ENCODE measurements at places on chromosomes 5 and 9.

GRCh38 chr5:410911-411517, 32.0 kb upstream of the EXOC3 start:
- no peak for DNase-seq

DNA sequence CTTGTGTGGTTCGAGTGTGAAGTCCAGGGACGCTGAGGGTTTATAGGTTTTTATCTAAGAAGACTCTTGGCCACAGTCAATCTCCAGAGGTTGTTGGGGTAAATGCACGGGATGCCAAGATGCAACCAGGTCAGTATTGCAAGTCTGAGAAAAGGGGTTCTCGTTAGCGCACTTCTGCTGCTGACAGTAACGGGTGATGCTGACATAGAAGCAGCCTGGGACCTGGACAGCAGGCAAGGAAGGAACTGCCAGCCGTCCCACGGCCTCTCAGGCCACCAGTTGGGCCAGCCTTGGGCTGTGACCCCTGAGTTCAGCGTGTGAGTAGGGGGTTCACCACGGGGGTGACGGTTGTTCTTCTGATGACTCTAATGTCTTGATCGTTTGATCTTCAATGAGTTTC, 39.0 kb downstream of the TENT4A start:
- no peak for DNase-seq

- no peak for DNase-seq
These were observed 68.8 kb upstream of the ABL1 start for GRCh38 chr9:130766021-130766926.

GRCh38 chr5:124910354-124911016, 164.0 kb upstream of the ZNF608 start:
- DNase-seq = no peak

DNA sequence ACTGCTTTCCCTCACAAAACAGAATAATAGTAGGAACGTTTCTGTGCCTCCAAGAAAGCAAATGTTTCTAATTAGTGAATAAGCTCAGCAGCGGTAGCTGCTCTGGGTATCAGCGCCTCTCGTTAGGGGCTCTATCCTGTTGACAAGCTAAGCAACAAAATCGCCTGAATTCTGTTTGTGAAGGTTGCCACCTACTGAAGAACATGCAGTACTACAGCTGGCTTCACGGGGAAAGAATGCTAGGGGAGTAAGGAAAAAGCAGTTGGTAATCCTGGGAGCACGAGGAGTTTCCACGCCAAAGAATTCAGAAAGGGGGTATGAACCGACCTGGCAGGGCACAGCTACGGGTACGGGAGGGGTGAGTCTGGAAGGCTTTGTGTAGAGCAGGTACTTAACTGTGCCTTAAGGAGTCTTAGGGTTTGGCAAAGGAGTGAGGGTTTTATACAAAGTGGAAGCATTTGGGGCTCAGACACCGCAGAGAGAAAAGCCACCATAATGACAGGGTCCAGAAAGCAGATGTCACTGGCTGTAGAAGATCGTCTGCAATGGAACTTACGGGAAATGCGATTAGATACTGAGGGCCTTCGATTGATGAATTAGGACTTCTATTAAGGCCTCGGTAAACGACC, 171.7 kb downstream of the TTC39B start:
- no peak for DNase-seq

DNA sequence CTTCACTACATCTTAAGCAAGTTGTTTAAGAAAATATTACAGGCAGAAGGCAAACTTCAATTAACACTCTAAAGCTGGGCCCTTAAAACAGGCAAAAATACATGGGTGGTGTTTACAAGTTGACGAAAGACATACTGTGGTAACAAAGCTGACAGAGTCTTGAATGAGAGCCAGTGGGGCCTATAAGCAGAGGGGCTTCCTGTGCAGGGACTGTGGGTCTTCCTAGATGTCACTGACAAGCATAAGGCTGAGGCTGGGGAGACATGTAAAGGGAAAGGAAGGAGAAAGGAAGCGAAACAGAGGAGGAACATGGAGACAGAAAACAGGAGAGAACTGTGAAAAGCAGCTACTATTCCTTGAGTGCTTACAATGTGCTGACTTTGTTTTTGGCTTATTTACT, 308.0 kb upstream of the RPS23 start:
- no peak for DNase-seq

GRCh38 chr5:38845526-38846378, at the start of gene OSMR:
TSS of gene OSMR (plus strand) at chr5:38846012. CDS start at chr5:38869045, 23,033 bp downstream.
- no peak for DNase-seq

DNA sequence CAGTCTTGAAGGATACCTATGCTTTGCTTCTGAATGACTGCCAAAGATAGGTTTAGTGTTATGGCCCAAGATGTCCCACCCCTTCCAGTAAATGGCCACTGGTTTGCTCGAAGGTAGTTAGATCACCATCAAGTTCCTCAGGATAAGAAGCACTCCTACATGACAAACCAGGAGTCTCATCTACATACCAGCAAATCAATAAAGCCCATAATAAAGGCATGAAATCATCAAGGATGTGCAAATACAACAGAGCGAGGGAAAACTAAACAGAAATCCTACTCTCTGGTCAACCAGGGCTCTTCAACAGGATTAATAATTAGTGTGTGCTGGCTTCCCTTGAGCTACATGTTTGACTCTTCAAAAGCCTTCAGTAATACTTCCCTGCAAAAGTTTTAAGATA, 141.0 kb downstream of the LHFPL2 start:
- no peak for DNase-seq

GRCh38 chr5:178490935-178491652, 99.1 kb downstream of the COL23A1 start:
- no peak for DNase-seq

DNA sequence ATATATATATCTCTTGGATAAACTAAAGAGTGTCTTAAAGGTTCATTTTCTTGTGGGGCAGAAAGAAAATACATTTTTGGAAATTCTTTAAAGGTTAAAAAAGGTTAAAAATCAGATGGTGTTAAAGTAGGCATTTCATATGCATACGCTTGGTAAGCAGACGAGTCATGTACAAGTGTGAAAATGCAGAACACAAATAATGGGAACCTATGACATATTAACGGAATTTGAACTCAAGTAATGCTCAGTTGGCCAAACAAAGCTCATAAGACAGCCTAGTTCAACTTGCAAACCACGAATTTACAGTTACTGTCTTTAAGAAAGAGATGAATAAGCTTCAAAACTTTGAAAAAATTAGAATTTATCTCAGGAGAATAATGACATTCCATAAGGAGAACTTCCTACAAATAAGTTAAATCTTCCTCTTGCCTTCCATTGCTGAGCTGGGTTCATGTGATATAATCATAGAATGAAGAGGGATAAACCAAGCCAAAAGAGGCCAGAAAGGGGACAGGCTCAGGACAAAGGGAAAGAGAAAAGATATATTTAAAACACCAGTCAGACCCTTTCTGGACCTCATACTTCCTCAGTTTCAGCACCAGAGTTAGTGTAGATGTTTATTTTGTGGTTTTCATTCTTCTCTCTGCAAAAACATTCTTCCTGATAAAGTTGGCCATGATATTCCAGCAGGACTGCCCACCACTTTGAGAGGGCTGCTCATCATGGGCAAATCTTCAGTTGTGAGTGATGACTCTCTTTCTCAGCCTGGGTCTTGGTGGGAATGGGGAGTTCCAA, 256.7 kb upstream of the CD180 start:
- no peak for DNase-seq

GRCh38 chr5:61333321-61333953, 1.4 kb downstream of the ZSWIM6 start:
- DNase-seq = no peak

DNA sequence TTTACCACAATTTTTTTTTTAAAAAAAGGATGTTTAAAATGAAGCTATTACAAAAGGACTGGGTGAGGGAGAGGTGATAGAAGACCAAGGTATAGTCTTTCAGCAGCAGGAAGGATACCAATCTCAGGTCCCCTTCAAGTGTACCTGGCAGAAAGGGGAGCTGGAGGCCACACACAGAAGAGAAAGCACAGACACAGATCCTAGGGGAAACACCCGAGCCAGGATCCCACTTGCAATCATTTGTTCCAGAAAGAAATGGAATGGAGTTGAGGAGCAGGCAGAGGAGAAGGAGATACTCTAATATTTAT, 5.6 kb downstream of the GNPDA1 start:
- no peak for DNase-seq

DNA sequence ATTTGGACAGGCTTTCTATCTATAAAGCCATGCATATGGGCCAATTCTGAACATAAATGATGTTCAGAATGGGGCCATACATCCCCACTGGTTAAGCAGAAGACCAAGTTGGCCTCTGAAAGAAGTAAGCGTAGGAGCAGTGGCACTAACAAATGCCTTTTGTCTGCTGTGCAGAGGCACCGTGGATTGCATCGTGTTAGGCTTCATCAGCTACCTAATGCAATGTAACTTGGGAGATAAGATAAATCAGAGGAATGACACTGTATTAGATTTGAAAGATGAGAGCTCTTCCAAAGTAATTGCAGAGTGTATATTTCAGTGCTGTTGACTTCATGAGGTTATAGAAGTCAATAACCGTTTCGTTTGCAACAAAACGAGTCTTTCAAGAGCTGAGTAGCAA, 148.1 kb downstream of the PARP8 start:
- no peak for DNase-seq

All from stimulated activated CD8-positive, alpha-beta memory T cell treated with anti-CD3 and anti-CD28 coated beads, Interleukin-7, amount 100 ng/mL, for 1 hour (primary cell).